Ecto neural progenitor cell (in vitro differentiated cells): ENCODE measurements at places on chromosomes 11 and 22.

DNA sequence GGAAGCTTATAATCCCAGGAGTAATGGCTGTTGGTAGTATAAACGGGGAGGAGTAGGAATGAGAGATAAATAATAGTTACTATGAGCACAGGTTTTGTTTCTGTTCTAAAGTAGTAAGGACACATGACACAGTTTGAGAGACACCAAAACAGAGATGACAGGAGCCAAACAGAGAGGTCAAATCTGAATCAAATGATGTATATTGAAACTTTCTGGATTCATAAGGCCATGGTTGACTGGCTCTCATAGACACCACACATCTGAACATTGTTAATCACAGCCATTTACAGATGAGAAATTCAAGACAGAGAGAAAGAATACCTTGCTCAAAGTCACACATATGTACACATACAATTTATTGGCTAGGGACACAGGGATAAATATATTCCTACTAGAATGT is 63.4 kb upstream of the UCP3 start:
- no peak for DNase-seq

GRCh38 chr11:22197139-22198005 is 4.5 kb downstream of the ANO5 start:
- no peak for DNase-seq

DNA sequence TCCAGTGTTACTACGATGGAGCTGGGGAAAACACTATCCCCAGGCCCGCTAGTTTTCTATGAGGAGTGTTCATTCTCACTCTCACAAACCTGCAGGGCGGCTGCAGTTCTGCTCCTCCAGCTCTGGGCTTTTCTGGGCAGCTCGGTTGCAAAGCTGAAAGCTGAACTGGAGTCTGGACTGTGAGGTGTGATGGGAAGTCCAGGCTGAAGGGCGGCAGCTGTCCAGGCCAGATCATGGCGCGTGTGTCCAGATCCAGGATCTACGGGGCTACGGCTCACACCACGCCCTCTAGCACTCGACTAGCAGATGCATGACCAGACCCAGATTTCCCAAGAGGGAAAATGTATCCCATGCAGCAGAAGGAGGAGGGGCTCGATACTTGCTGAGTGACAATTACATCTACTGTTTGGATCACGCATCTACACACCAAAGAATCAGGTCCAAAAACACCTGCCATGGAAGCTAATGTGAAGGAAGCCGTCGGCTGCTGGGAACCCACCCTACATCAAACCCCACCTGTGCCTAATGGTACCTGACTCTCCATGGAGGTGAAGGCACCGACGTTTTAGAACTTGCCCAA is 555.0 kb downstream of the BRD1 start:
- DNase-seq = no peak

DNA sequence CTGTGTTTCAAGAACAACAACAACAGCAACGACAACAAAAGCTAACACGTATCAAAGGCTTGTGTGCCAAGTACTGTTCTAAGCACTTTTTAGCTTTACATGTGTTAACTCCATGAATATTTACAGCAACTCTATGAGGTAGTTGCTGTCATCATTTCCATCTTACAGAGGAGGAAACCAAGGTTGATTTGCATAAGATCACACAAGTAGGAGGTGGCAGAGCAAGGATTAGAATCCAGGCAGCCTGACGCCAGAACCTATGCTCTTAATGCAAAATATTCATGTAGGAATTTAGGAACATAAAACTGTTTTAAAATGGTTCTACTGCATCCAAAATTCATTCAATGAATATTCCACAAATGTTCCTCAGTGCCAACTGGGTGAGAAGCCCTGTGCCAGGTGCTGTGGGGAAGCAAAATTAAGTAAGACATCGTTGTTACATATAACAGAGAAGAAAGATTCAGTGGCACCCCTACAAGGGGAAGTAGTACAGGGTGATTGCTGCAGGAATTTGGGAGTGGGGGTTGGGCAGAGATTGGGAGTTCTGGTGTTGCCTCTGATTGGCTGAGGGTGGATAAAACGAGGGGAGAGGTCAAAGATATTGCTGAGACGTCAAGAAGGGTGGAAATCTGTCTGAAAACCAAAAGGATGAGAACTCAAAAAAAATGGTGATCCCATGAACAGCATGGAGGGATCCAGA is 86.1 kb upstream of the ARHGAP20 start:
- no peak for DNase-seq

GRCh38 chr11:287821-288477 is 977 bp upstream of the PGGHG start:
- DNase-seq = no peak
